ENCODE measurements at places on chromosomes 3 and 15.

GRCh38 chr3:101638261-101638745 lies 38.6 kb downstream of the ZBTB11 start:
- no peak for DNase-seq

- DNase-seq: no peak
These were observed 128.6 kb upstream of the LIPC start for GRCh38 chr15:58303236-58303635.

GRCh38 chr3:197376735-197377555 lies 78.5 kb upstream of the DLG1 start:
- no peak for DNase-seq

- DNase-seq: no peak
These were observed 151.4 kb downstream of the FBLN2 start for GRCh38 chr3:13700362-13700761.

DNA sequence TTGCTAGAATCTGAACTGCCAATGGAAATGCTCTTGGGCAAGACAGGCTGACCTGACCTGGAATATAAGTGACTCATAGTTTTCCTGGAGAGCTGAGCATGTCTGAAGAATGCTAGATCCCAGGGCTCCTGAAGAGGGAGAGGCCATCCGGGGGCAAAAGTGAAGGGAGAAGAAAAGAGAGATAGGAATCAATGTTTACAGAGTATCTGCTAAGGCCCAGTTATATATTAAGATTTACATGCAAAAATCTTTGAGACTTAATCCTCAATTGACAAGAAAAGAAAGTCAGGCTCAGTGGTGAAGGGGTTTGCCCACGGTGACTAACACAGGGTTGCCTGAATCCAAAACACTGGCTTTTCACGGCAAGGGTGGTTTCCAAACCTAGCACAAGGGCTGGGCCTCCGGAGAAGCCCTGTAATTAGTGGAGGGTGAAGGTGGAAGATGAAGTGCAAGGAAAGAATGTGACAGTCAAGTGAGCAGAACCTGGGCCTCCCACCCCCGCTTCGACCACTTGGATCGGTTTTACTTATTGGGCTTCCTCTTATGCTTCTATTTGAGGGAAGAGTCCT lies 91.7 kb upstream of the FGF12 start:
- no peak for DNase-seq

DNA sequence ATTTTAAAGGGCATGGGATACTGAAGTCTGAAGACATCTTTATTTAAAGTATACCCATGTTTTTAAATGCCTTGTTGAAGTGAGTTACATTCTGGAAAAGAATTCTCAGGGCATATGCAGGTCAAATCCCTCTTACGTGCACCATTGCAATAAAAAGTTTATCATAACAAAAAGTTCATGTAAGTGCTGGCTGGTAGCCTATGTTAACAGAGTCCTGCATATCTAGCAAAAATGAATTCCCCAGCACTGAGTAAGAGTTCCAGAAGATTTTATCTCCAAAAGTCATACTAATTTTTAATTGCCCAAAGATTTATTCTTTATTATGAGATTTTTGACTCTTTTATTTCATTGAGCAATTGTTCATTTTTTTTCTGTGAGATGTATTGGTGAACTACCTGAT lies 104.7 kb upstream of the ROBO1 start:
- DNase-seq: no peak

DNA sequence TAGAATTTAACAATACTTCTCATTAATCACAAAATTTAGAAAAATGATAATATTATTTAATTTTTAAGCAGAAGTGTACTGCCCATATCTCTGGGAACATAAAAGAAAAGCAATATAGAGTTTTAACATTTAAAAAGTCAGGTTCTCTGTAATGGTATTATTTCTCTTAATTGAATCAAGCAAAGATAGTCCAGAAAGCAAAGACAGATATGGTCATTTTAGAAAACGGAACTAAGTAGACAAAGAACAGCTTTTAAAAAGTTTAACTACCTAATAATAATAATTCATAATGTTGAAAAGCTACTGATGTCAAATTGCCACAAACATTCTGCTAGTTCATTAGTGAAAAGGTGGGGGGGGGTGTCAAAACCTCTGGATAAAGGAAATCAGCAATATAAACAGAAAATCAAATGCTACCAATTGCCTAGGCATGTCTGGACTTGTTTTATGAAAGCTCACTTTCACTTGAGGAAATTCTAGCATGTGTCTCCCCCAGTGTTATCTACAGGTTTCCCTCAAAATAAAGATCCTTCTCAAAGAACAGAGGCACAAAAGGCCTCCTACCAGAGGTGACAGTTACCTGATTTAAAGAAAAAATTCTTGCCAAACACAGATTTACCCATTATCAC lies 1.7 kb downstream of the ZMAT3 start:
- DNase-seq: no peak

- no peak for DNase-seq
These were observed 947.7 kb downstream of the TUSC7 start for GRCh38 chr3:117657278-117657677.

DNA sequence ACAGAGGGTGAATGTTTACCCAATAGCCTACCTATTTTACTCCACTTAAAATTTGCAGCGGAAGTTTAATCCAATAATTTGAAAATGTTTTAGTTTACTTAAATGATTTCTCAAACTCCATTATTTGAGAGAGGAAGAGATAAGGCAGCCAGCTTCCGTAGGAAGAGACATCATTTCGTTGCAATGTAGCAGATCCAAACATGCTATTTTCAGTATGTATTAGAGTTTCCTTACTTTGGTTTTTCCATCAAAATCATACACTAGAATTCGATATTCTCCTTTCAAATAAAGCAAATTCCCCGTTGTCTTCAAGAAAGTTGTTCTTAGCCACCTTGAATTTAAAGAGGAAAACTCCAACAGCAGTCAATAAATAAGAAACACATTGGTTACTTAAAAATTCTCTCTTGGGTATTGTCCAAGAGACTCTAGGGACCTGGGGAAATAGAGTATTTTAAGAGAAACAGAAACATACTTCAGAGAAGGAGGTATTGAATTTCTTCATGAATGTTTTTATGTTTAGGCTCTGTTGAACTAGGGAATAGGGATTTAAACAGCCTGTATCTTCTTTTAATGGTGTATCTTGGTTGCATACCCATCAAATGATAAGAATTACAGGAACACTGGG lies 324.5 kb upstream of the GBE1 start:
- DNase-seq: no peak

DNA sequence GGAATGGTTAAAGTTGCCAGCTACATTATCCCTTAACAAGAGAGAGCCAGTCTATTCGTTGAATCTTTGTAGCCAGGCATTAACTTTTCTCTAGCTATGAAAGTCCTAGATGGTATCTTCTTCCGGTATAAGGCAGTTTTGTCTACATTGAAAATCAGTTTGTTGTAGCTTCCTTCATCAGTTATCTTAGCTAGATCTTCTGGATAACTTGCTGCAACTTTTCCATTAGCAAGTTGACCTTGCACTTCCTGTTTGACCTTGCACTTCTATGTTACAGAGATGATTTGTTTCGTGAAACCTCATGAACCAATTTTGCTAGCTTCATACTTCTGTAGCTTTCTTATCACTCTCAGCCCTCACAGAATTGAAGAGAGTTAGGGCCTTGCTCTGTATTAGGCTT lies 24.1 kb downstream of the TOPAZ1 start:
- no peak for DNase-seq

DNA sequence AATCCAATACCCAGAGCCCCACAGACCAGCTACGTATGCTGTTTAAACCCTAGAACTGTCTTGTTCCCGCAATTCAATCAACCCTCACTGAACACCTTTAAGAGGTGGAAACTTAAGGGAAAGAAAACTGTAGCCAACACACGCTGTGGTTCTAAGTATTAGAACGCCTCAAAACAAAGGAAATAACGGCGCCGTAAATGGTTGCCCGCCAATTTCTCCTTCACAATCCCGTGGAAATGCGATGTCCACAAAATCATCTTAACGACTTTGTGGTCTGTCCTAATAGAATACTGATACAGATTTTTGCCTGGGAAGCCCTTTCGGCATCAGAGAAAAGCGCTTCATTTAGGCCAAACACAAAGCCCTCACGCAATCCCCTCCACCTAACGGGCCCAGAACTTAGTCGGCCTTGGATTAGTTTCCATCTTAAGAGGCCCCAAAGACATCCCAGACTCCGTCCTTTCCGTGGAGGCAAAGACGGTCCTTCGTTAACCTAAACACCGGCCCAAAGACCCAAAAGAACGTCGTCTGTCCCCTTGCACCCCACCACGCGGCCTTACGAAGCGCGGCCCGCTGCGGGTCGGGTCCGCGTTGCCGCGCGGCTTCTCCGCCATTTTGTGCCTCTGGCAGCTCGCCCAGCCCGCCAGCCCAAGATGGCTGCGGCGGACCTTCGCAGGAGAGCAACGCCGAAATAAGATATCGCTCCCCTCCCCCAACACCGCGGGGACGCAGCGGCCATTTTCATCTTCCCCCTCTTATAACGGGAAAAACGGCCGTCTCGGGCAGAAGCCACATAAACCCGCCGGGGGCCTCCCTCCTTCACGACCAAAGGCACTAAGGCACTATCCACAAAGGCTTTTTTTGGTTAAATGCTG lies 763 bp downstream of the TRA2B start:
- peak; percentile 60 for DNase-seq
